ENCODE measurements at places on chromosomes 13 and 19. TPM values are rescaled to one million over a fixed set of nuclear protein-coding genes. Genes with fewer than 3 reads are reported as not detected.

Gene ZNF471
- total RNA-seq, result 6.0 TPM

Gene SIGLEC8
- 0.13 TPM for total RNA-seq

Gene NLRP13
- not detected for total RNA-seq

Gene ZNF230
- 2.0 TPM for total RNA-seq

- H3K4me1 ChIP-seq, result peaks cover 10% of the 10 kb centered on the region
- no peaks in the 10 kb centered on the region for H3K27me3 ChIP-seq
- no peaks in the 10 kb centered on the region for H3K36me3 ChIP-seq
- no peak overlapping the region for H3K4me3 ChIP-seq
- no peak overlapping the region for H3K27ac ChIP-seq
- no peak for DNase-seq
Observed at GRCh38 chr13:98335721-98336120, 158.7 kb upstream of the RNF113B start.

Gene SLC5A5
- not detected for total RNA-seq

Gene FXYD7
- total RNA-seq, result not detected

Measured in heart right ventricle (tissue), 16 donors.